Left kidney (tissue), 8 donors: ENCODE measurements at places on chromosomes 1 and 21.

GRCh38 chr1:203197625-203198024, 11.1 kb upstream of the CHI3L1 start:
- no peak for DNase-seq

- no peak for DNase-seq
Observed at GRCh38 chr1:242723044-242723716, 198.7 kb upstream of the PLD5 start.

DNA sequence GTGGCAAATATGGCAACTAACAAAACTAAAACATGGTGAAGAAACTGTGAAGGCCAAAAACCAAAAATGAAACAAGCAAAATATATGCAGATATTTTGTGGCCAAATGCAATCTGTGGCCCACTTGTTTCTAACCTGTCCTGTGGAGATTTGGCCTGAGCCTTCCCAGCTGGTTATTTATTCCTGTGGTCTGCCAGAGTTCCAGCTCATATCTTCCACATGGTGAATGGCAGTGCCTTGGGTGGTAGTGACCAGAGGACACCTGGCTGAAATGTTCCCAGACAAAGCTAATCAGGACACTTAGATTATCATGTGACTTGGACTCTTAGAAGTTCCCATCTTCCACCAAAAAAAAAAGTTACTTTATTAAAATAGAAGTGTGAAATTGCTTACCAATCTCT, 39.7 kb downstream of the RNASEL start:
- no peak for DNase-seq

DNA sequence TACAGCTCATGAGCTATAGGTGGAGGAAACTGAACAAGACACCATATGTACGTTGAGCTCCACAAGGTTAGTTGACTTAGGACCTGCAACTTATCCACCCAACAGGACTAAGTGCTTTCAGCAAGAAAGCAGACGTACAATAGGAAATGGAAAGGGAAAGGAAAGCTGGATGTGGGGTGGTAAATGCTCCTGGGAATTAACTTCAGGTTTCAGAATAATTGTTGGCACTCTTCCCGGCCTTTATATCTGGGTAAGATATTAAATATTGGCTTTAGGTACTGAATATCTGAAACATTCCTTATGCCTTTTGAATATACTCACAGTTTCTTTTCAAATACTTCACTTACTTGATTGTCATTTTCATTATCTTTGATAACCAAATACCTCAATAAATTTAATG, 36.3 kb downstream of the GLMN start:
- DNase-seq, result no peak
